ENCODE measurements at places on chromosomes 6 and 20.

- DNase-seq = no peak
Measured at GRCh38 chr6:39367700-39368099, 45.2 kb upstream of the KCNK16 start.

- no peak for DNase-seq
Measured at GRCh38 chr6:87909849-87910248, 137.8 kb upstream of the SPACA1 start.

DNA sequence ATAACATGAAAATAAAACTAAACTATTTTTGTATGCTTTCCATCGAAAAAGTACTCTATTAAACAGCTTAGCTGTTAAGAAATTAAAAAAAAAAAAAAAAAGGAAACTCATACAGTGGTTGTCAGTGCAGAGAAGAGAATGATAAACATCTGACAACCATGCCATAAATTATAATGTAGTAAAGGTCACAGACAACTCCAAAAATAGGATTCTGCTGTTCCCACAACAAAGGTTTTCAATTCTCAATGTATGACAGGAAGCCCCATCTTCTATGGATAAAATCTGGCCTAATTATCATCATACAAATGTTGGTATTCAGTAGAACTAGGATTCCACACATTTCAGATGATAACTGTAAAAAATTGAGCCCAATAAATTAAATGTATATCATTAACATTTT, 5.0 kb downstream of the PLN start:
- no peak for DNase-seq

- DNase-seq = no peak
Measured at GRCh38 chr20:53141201-53142050, 169.3 kb downstream of the TSHZ2 start.

DNA sequence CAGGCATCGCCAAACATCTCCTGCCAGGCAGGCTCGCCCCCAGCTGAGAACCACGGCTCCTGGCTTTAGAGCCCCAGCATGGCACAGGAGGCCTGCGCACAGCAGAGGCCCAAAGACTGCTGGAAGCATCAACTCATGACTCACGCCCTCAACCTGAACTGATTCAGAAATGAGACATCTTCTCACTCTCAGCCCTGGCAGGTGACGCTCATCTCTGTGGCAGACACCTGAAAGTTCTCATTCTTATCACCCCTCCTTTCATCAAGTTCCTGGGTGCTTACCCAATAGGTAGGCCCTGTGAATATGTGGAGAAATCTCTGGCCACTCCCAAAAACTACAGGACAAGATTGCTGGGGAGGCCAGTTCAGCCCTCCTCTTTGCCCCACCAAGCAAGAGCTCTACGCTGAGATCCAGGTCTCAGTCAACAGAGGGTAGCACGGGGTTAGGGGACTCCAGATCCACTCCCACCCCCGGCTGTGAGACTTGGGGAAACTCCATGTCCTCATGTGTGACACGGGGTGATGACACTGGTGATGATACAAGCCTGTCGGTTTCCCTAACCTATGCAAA, 11.3 kb downstream of the NFATC2 start:
- DNase-seq = peak; percentile 33

DNA sequence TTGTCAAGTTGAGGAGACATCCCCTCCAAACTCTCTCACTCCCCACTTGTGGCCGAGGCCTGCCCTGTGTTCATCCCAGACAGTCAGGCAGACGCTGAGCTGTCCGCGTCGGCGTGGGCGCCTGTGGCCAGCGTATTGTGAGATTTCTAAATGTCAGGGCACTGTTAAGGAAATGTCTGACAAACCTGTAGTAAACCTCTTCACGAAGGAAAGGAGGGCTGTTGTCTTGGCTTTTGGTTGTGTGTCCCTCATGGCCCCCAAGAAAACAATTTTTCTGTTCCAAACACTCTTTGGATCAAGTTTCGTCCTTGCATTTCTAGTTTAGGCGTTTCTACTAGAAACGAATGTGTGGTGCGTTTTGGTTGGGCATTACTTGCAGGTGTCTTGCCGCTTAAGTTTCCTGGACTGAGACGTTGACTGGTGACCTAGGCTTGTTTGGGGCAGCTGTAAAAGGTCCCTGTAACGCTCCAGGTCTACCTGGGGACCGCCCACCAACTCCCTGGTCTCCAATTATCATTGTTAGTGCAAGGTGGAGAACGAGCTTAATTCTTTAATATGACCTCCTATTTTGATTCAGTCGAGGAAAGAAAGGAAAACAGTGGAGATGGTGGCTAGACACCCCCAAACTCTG, 8.7 kb upstream of the POU3F2 start:
- DNase-seq = no peak

GRCh38 chr6:6678185-6678671, 89.7 kb downstream of the LY86 start:
- no peak for DNase-seq

DNA sequence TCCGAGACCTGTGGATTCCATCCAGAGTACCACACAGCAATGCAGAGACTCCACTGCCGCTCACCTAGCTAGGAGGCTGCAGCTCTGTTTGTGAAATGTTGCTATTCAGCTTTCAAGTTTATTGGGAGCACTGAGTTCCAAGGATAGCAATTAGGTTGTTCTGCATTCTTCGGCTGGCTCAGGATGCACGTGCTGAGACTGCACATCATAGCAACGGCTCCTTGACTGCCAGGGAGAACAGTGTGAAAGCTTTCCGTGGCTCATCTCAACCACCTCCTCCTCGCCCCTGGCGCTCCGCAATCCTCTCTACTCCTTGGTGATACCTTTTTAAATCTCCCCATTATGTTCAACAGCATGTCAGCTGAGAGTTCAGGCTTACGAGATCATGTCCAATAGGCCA, 116.6 kb downstream of the TSHZ2 start:
- no peak for DNase-seq

- DNase-seq = no peak
Measured at GRCh38 chr6:72704979-72705378, 83.1 kb downstream of the KCNQ5 start.

GRCh38 chr20:37649676-37650370, 44.0 kb upstream of the CTNNBL1 start:
- no peak for DNase-seq

DNA sequence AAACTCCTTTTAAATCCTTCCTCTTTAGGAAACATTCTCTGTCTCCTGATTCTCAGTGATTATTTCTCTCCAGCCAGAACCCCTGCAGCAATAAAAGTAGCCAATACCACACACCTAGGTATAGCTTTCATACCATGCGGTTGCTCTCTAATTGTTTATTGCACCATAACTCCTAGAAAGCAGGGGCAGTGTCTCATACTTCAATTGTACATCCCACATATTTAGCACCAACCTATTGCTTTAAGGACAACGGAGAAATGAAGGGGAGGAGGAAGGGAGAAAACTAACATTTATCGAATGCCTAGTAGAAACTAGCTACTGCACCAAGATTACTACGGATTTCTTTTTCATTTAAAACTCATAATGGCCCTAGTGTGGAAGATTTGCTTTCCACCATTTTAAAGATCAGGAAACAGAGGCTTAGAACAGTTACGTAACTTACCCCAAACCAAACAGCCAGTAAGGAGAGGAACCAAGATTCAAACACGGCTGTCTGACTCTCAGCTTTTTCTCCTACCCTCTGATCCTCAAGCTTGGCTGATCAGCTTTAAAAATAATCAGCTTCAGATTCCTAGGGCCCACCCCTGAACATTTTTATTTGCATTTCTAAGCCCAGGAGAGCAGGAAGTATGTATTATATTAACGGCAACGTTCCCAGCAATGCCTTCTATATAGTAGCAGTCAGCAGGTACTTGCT, 43.4 kb upstream of the ATXN1 start:
- DNase-seq = no peak

All from activated gamma-delta T cell (primary cell).